ENCODE measurements at places on chromosomes 1 and 21.
A peak's percentile ranks its signal among the peaks of the same experiment; 100 is the strongest.

DNA sequence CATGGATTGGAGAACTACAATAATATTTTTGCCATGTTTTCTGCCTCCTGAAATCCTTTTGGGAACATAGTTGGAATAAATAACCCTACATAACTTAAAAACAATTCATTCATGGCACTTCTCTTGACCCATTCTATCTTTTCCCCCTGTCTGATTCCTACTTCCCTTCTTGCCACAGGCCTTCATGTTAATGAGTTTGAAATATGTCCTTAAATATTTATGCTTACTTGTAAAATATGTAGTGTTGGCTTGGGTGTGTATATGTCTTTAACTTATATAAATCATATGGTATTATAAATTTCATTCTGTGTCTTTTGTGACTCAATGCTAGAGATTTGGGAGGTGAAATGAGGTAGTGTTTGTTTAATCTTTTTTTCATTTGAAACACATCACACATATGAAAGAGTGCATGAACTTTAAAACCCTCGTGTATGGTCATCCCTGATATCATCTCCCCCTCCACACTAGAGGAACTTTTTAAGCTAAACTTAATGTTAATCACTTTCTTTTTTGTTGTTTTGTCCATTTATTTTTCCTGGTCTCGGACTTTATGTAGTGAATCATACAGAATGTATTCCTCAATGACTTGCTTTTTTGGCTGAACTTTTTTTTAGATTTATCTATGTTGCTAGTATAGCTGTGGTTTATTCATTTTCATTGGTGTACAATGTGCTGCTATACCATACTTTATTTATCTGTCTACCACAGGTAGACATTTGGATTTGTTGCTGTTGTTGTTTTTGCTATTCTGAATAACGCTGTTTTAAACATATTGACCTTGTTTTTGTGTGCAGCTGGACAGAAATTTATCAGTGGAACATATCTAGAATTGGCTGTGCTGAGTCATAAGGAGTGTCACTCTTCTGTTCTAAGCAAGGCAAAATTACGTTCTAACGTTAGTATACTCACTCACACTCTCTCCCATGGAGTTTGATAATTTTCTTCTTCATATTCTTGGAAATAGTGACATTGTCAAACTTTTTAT is 441.6 kb downstream of the PLPP3 start:
- DNase-seq, result no peak

DNA sequence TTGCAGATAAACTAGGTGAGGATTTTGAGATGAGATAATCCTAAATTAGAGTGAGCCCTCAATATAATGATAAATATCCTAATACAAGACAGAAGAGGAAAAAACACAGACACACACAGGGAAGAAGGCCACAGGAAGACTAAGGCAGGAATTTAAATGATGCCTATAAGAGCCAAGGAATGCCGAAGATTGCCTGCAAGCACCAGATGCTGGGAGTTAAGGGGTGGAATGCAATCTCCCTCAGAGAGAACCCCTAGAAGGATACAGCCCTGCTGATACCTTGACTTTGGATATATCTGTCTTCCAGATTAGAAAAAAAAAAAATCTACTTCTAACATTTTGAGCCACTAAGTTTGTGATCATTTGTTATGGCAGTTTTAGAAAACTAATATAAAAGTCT is 299.7 kb upstream of the PRMT6 start:
- DNase-seq, result no peak

- no peak for DNase-seq
Measured at GRCh38 chr1:240242601-240243144, 151.0 kb downstream of the FMN2 start.

DNA sequence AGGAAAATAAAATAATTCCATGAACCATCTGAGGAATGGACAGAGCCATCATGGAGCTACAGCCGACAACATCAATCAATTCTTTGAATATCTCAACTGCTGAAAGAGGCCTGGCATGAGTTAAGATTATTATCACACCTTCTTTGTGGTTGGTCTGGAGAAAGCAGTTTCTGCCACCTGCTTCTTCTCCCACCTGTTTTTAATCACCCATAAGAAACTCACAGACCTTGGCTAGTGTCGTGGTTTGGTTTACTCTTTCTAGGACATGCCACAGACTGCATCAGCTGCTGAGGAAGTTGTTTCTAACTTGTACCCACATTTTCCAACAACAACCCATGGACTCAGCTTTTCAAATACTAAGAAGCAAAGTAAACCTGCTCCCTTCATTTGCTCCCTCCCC is 65.6 kb downstream of the NTPCR start:
- DNase-seq, result no peak

DNA sequence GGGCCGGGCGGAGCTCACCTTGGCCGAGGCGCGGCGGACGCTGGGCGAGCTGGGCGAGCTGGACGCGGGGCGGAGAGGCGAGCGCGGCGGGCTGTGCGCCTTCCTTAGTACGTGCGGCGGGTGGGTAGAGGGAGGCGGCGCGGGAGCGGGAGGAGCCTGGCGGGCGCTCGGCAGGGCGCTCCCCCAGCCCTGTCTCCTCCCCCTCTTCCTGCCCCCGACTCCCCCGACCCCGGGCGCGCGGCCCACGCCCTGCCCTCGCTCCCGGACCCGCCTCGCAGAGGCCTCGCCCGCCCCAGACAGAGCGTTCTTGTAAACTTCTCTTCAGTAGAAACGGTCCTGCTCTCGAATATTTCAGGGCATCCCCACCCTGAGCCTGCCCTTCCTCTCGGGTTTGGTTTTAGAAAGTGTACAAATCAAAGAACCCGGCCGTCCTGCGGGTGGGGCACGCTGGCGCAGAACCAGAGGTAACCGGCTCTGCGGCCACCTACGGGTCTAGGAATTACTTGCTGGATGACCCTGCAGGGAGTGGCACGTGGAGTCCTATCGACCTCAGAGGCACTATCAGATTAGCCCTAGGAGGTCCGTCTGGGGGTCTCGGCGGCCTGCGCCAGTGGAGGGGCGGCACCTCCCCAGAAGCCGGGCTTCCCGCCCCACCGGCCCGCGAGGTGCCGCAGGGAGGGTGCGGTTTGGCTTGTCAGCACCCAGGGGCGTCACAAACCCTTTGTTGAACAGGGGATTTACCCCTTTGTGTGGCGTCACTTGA is at the start of gene S100A10:
TSS of gene S100A10 (minus strand) at position 126 of the 763 bp plus-strand sequence. CDS start 7,629 bp downstream, outside the sequence.
- DNase-seq, result peak; percentile 76

DNA sequence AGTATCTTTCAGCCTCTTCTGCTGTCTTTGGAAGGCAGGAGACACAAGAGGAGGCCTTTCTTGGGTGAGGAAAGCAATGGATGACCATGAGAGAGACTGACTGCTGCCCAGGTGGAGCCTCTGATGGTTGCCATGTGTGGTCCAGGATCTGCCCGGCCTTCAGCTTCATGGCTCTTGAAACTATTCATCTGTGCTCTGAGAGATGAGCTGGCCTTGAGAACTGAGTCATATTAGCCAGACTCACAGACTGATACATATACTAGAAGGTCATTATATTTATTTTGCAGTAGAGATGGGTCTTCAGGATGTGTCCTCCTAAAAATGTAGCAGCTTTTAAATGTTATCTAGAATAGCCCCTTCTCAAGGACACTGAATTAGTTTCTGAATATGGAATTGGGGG is 33.7 kb downstream of the PTGFRN start:
- no peak for DNase-seq

Measured in T-helper 22 cell (primary cell).